ENCODE measurements at places on chromosomes 7 and 10. TPM values are rescaled to one million over a fixed set of nuclear protein-coding genes. Genes with fewer than 3 reads are reported as not detected.

DNA sequence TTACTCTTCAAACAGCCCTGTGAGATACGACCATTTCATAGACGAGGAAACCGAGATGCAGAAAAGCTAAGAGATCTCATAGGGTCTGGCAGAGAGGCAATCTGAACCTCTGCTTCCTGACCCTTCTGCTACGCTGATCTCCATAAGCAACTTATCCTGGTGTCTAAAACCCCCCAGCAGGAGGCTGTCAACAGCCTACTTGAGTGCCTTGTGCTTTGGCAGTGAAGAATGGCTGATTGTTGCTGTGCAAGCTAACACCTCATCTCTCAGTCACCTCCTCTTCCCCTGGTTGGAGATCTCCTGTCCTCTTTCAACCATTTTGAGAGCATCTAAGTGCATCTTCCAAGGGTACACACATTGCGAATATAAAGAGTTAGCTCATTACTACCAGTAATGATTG, 86.2 kb downstream of the AOAH start:
- no peak for DNase-seq

Gene PEX1
- 19.5 TPM for total RNA-seq

Gene PODXL
- 75.1 TPM for total RNA-seq

GRCh38 chr10:7192831-7193361, 217.9 kb downstream of the SFMBT2 start:
- DNase-seq: no peak

GRCh38 chr7:142832417-142832816, 22.5 kb upstream of the EPHB6 start:
- DNase-seq: no peak

Gene SFR1
- 8.8 TPM for total RNA-seq

DNA sequence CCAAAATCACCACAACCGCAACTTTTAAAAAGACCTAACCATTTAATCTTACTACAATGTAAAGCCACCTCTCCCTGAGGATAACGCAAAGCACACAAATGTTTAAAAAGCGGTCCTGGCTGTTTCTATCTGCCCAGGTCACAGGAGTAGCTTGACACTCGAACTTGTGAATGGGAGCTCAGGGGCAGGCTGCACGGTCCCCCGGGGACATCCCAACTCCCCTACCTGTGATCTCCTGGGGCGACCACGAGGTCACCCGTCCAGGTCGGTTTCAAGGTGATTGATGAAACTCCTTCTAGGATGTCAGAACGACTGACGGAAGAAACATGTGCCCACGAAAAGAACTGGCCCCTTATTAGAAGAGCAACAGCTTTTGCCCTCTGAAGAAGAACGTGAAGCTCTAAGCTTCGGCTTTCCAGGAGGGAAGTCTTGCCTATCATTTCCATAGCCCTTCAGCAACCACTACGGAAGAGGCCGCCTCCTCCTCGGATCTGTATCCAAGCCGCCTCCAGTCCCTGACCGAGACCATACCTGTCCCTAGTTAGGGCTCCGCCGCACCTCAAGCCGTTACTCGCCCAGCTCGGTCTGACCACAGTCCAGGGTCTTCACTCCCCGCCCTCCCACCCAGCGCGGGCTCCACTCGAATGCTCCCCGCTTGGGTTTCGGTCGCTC, 459 bp downstream of the CYCS start:
- no peak for DNase-seq

DNA sequence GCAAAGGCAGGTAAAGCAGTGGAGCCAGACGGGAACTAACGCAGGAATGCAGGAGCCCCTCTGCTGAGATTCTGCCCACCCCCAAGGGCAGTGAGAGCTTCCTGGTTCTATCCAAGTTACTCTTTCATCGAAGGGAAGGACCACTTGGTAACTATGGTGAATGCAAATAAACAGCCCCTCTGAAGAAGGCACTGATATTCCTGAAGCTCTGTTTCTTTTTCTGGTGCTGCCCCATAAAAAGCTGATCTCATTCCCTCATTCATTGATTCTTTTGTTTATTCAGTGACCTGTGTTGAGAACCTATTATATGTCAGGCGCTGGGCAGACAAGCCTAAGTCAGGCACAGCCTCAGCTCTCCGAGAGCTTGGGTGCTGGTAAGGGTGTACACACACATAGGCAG, 217.3 kb downstream of the SNX10 start:
- no peak for DNase-seq

DNA sequence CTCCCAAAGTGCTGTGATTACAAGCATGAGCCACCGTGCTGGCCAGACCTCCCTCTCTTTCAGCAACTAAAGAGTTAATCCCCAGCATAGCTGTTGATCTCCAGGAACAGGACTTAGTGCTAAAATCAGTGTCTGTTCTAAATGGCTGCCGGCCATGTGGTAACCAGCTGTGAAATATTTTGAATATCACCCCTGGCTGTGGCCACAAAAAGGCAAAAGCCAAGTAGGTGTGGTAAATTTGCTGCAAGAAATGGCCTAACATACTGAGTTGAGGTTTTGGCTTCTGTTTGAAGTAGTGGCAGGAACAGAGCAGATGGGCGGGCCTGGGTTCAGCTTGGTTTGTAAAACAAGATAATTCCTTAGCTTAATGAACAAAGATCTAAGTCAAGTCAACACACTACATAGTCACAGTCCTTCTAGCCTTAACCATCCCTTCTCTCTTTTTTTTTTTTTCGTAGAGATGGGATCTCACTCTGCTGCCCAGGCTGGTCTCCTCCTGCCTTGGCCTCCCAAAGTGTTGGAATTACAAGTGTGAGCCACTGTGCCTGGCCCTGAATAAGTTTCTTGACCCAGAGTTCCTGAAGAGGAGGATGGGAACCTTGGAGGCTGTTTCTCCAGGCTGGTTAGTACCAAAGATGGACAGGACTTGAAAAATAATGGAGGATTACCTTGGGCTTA, 22.7 kb upstream of the AGFG2 start:
- DNase-seq: peak; percentile 13

- DNase-seq: no peak
These were observed 32.5 kb downstream of the ARHGAP22 start for GRCh38 chr10:48572414-48572813.

DNA sequence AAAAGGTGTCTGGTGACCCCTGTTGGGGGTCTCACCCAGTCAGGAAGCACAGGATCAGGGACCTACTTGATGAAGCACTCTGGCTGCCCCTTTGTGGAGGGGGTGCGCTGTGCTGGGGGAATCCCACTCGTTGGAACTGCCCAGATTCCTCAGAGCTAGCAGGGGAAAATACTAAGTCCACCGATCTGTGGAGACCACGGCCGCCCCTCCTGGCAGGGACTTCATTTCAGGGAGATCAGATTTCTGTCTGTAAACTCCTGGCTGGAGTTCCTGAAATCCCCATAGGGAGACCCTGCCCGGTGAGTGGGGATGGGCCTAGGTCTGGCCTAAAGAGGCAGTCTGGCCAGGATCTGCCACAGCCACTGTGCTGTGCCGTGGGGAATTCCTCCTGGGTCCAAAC, 79.3 kb upstream of the ADCY1 start:
- DNase-seq: no peak

GRCh38 chr7:50228148-50228547, 76.4 kb upstream of the IKZF1 start:
- DNase-seq: no peak

- DNase-seq: no peak
These were observed 46.3 kb downstream of the GRID2IP start for GRCh38 chr7:6504996-6505395.

DNA sequence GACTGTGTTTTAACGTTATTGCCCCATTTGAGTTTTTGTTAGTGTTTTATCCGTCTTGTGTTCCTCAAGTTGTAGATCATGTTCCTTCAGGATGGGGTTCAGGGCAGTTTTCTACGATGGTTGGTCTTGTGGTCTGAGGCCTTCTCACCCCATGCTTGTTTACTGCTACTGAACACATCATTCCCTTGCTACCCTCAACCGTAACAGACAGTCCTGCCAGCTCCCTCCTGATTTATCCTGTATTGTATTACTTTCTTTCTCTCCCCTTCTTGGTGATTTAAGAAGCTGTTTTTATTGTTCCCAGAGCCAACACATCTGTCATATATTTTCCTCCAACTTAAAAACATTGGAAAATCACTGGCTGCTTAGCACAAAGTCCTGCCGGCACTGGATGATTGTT, 719.8 kb downstream of the INHBA start:
- DNase-seq: no peak

DNA sequence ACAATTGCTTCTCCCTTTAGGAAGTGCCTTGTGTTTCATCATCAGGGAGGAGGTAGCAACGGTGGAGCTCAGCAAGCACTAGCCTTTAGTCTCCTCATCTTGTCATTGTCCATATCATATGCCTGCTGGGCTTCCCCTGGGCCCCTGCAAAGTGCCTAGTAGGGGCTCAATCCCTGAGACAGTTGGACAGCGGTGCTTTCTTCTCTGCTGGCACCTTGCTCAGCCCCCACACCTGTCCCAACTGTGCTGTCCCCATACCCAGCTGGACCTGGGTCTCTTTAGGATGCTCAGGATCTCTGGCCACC, 5.5 kb downstream of the SMARCD3 start:
- DNase-seq: no peak

- DNase-seq: no peak
These were observed 76.4 kb downstream of the FRMD4A start for GRCh38 chr10:14254368-14254767.

- no peak for DNase-seq
These were observed 124.4 kb downstream of the EMX2 start for GRCh38 chr10:117666965-117667364.

Gene NPY
- total RNA-seq: not detected

DNA sequence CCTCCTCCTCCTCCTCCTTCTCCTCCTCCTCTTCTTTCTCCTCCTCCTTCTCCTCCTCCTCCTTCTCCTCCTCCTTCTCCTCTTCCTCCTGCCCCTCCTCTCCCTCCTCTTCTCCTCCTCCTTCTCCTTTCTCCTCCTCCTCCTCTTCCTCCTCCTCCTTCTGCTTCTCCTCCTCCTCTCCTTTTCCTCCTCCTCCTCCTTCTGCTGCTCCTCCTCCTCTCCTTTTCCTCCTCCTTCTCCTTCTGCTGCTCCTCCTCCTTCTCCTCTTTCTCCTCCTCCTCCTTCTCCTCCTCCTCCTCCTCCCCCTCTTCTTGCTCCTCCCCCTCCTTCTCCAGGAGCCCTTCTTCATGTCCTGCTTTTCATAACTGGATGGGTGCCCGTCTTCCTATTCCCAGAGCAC, 12.2 kb downstream of the PLXNA4 start:
- no peak for DNase-seq

DNA sequence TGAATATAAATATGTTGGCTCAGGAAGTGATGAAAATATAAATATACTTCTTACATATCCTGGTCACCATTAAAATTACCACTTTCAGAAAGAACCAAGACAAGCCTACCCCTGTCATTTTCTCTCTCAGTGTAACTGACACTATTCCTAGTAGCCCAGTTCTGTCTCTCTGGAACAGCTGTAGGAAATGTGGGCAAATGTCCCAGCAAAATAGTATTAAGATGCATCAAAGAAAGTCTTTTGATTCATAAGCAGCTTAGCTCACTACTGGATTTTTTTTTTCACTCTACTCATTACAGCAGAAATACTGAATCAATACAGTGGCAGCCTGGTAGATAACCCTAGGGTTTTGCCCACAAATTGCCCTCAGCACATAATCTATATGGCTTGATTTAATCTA, 290.9 kb downstream of the DNAJB9 start:
- no peak for DNase-seq

Gene ITGA8
- 1.5 TPM for total RNA-seq

GRCh38 chr10:52950578-52950977, 178.0 kb upstream of the MBL2 start:
- DNase-seq: no peak

DNA sequence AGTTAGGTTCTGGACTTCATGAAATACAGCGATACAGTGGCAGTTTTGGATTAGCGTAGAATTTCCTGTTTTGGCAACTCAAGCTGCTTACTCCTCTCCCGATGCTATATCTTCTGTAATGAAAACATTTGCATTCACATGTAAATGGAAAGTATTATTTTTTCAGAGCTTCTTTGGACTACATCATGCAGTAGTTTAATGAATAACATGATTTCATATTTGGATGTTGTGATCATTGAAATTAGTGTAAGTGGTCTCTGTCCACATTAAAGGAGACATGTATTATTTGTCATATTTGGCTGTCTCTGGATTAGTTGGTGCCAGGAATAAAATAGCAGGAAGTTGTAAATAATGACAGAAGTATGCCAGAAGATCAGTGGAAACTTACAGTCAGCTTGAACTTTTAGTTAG, 331.6 kb downstream of the GFRA1 start:
- DNase-seq: no peak

Gene STEAP1B
- 0.26 TPM for total RNA-seq

GRCh38 chr7:121023683-121024511, 35.4 kb downstream of the CPED1 start:
- no peak for DNase-seq

- no peak for DNase-seq
These were observed 7.9 kb downstream of the NUDT13 start for GRCh38 chr10:73117976-73118743.

- no peak for DNase-seq
These were observed 46.3 kb upstream of the GPAM start for GRCh38 chr10:112229901-112230300.

DNA sequence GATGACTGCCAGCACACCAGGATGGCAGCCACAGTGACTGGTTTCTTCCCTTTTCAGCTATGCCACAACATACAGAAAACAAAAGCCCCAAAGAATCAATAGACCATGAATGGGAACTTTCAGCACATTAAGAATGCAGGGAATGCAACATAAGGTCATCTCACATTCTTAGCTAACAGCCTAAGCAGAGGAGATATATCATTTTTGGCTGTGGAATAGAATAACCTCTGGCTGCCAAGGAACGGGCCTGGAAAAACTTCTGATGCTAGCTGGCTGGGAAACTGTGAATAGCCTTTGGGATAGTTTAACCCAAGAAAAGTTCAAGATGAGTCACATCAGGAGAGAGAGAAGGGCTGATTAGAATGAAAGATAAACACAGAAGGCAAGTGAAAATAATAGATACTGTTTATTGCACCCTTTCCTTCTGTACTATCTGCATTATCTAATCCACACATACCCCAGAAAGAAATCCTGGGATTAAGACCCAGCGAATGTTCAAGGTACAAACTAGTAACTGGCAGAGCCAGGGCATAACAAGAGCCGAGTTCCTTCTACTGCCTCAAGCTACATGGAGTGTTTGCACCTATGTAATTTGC, 169.2 kb downstream of the SEMA3A start:
- DNase-seq: no peak

GRCh38 chr7:47461161-47461560, 120.8 kb downstream of the TNS3 start:
- DNase-seq: peak; percentile 85

Gene PAX4
- not detected for total RNA-seq

Gene CTTNBP2
- 0.95 TPM for total RNA-seq

Gene CCNJ
- 3.0 TPM for total RNA-seq

GRCh38 chr10:113921561-113922370, 67.3 kb downstream of the NHLRC2 start:
- DNase-seq: no peak

Gene TSPAN15
- total RNA-seq: 14.8 TPM

Gene LRRD1
- total RNA-seq: 0.17 TPM
